CD4-positive, alpha-beta T cell treated with Interleukin-1 beta for 1 hour (primary cell): ENCODE measurements at places on chromosomes 11 and 22.

DNA sequence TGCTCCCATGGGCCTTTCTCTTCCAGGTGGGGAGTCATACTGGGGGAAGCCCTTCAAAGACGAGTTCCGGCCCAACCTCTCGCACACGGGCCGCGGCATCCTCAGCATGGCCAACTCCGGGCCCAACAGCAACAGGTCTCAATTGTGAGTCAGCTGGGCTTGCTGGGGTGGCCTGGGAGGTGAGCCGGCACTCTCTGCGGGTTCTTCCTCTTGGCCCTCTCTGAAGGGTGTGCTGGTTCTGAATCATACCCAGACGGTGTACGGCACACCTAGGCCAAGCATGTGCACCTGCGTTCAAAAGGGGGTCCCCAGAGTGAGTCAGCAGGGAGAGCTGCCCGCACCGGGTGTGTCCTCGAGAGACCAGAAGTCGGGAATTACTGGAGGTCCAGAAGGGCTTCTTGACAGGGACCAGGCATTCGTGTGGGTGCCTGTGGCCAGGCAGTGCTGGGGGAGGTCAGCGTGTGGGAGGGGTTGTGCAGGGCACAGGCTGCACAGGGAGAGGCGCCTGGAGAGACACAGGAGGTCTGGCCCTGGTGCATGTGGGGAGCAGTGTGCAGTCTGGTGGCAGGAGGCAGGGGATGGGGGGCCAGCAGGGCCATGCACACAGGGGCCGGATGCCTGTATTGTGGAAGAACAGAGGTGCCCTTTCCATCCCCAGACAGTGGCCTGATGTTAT is 23.0 kb downstream of the PPIL2 start:
- no peak for DNase-seq

DNA sequence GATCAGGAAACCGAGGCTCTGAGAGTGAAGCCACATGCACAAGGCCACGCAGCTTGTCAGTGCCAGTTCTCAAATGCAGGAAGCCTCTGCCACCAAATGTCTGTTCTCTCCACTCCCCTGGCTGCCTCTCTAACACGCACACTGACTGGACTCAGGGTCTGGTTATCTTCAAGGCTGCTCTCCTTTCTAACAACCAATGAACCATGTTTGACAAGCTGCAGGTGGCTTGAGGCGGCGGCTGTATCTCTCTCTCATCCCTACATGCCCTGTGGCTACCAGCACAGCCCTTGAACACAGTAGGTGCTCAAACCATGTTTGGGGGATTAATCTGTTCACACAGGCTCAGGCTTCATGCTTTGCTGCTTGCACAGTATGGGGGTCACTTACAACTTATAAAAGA is 23.7 kb downstream of the MFNG start:
- DNase-seq: no peak

- DNase-seq: no peak
Observed at GRCh38 chr11:112968941-112969713, 7.9 kb downstream of the NCAM1 start.

DNA sequence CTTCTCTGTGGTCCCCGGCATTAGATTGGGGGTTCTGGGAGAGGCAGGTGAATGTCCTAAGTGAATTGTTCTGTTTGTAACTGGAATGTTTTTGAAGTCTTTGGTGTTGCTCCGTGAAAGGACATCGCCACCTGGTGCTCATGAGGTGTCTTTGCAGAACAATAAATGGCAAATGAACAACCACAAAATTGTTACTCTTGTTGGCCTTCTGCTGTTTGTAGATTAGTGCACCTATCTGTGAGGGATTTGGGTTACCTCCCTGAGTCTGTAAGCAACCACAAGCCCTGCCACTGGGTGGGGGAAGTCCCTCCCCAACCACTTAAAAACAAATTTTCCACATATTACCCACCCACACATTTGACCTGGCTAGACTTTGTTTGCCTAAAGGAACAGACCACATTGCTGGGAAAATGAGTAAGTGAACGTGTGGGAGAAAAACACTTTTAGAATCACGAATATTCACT is 4.7 kb downstream of the MPEG1 start:
- peak; percentile 56 for DNase-seq

- DNase-seq: no peak
Observed at GRCh38 chr22:29267462-29267857, 321 bp downstream of the RHBDD3 start.

- DNase-seq: no peak
Observed at GRCh38 chr11:7522121-7522520, 8.3 kb downstream of the PPFIBP2 start.

- no peak for DNase-seq
Observed at GRCh38 chr11:131886201-131886600, 515.8 kb downstream of the NTM start.

- no peak for DNase-seq
Observed at GRCh38 chr11:117966908-117967307, 19.3 kb upstream of the IL10RA start.

DNA sequence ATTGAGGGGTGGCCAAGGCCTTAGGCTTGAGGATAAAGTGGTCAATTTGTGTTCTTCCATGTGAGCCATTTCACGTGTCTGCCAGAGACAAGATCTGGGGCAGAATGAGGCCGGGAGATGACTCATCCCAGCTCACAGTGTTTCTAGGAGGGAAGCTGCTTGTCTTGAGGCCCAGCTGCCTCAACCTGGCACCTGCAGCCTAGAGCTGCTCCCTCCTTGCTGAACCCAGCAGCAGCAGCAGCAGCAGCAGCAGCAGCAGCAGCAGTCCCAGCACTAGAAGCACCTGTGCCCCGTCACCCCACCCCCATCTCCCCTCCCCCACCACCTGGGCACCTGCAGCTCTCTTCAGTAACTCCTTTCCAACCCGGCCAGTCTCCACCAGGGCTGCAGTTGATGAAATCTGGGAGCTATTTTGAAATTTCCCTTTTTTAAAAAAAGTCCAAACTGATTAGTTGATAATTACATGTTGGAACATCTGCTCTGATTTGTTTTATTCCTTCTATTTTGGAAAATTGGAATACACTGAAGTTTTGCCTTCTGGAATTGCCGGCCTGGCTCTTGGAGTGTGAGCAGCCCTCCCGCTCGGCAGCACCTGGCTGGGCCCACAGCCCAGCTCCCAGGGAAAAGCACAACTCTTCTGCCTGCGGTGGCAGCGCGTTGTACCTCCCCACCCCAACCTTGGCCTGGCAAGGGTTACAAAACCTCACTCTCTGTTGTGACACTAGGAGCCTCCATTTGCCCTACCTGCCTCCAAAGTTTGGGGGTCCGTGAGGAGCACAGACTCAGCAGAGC is 143.5 kb downstream of the NXPE2 start:
- DNase-seq: no peak

- peak; percentile 36 for DNase-seq
Observed at GRCh38 chr22:22395245-22395644, 113.3 kb downstream of the ZNF280B start.

DNA sequence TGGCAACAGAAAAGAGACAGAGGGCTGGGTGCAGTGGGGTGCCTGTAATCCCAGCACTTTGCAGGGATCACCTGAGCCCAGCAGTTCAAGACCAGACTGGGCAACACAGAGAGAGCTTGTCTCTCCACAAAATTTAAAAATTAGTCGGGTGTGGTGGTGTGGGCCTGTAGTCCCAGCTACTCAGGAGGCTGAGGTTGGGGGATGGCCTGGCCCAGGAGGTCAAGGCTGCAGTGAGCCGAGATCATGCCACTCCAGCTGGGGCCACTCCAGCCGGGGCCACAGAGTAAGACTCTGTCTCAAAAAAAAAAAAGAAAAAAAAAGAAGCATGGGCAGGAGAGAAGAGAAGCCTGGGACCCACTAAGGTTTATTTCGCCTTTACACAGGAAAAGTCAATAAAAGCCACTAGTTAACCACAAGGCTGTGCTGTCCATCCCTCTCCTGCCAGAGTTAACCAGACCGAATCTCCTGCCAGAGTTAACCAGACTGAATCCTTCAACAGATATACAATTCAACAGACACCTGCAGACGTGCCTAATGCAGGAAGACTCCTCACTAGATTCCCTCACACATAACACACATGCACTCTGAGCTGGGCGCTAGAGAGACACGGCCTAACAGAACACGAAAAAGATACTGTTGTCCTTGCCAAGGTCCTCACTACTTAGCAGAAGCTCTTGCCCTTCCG is 29.8 kb downstream of the MICAL3 start:
- no peak for DNase-seq
